NCI-H2171 treated with DMSO at 0.1 percent for 48 hours (cell line): ENCODE measurements at places on chromosomes 2 and 18.
A peak's percentile ranks its signal among the peaks of the same experiment; 100 is the strongest.

- DNase-seq = no peak
Measured at GRCh38 chr2:164073101-164074074, 337.6 kb upstream of the FIGN start.

- DNase-seq = no peak
Measured at GRCh38 chr18:42784632-42785031, 330.9 kb downstream of the RIT2 start.

- no peak for DNase-seq
Measured at GRCh38 chr2:3405876-3406275, 26.4 kb downstream of the TRAPPC12 start.

DNA sequence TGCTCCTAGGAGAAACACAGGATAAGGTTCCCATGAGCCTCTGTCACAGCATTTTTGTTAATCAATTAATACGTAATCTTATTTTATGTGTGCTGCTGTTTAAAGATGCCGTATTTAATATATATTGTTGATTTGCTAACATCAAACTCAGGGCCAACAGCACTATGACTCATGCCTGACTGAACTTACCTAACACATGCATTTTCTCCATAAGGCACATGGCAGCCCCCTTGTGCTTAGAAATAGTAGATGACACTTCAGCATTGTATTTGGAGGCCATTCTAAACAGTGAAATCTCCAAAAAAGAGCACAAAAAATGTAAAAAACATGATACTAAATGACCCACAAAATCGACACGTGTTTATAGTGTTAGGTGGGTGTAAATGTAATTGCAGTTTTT, 314.8 kb downstream of the MYCN start:
- DNase-seq = no peak

GRCh38 chr2:168583710-168584521, 127.8 kb downstream of the CERS6 start:
- DNase-seq = peak; percentile 58

DNA sequence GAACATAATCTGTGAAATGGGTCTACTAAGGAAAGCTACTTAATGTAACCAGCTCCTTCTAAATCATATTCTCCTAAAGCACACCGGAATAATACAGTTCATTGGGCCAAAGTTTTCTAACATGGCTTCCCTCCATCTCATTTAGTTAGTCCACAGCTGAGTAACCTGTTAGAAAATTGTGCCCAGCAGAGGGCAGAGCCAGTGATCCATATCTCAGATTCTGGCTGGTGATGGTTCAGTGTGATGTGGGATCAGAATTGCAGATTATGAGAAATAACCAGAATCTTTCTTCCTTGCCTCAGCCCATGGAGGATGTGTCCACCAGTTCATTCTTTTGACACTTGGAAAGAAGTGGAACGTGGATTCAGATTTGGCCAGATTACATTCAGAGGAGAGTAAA, 9.4 kb upstream of the CTLA4 start:
- no peak for DNase-seq

GRCh38 chr18:59744271-59744721, 47.1 kb upstream of the CCBE1 start:
- no peak for DNase-seq

- no peak for DNase-seq
Measured at GRCh38 chr2:119673796-119674195, 5.2 kb upstream of the TMEM177 start.

DNA sequence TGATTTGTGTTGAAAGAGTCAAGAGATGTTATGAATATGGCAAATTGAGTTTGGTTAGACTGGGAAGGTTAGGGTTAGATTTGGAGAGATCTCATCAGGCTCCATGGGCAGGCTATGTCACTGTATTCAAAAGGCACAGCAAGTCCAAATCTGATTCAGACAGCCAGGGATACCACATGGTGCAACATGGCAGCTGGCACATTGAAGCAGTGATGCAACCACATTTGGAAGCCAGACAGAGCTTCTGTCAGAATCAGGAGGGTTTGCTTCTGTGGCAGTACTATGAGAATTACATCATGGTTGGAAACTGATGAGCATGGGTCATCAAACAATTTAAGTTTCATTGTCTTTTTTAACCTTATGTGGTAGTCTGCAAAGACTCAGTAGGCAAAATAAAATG, 772.2 kb downstream of the SUCLG1 start:
- no peak for DNase-seq

- DNase-seq = no peak
Measured at GRCh38 chr2:8884812-8885211, 47.4 kb upstream of the KIDINS220 start.

DNA sequence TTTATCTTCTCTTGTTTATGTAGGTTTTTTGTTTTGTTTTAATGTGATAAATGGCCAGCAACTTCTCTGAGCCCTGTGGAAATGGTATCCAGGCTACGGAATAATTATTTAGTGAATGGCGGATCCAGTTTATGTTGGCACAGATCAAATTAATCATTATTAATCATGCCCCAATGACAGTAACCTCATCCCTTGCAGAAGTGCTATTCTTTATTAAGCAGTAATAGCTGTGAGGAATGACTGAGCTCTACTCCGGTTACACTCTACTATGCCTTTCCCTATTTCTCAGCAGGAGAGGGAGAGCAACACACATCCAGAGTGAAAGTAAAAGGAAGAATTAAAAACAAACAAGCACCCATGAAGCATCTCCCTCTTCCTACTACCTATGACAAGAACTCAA, 84.8 kb downstream of the SETBP1 start:
- DNase-seq = peak; percentile 47

DNA sequence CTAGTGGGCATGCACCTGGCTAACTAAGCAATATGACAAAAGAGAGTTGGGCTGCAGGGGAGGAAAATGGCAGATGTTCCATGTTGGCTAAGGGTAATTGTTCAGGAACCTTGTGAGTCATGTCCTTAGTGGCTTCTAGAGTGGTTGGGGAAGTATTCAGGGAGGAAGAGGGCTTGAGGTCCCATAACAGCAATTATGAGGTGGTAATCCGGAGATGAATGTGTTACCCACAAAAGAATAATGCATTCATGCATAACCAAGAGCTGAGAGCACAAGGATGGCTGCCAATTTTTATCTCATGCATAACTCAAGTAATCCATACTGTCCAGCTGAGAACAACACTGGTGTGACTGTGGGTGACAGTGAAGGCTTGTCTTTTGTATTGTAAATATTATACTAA, 42.9 kb downstream of the TMEFF2 start:
- peak; percentile 47 for DNase-seq

DNA sequence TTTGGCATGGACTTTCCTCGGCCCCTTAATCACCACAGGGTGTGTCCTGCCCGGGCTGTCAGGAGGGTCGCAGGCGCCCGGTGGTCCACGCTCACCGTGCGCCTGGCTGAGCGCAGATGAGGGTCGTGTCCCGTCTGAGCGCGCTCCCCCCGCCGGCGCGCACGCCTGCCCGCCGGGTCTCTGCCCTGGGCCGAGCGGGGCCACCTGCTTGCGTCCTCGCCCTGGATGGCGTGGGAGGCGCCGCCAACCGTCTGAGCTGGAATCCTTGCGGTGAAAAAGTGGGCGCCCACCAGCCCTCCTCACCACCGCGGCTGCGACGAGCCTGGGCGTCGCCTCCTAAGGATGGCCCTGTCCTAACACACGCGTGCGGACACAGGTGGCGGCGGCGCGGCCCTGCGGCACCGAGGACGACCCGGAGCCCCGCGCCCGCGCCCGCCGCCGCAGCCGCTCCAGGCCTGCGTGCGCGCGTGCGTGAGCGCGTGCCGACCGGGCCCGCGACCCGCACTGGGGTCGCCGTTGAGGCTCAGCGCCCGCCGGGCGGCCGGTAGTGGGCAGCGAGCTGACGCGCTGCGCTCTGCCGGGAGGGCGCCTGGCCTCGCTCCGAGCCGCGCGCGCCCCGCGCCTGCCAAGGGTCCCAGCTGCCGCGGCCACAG, 126.6 kb downstream of the ARHGEF4 start:
- no peak for DNase-seq

- DNase-seq = no peak
Measured at GRCh38 chr2:172437419-172438341, 10.3 kb downstream of the ITGA6 start.

DNA sequence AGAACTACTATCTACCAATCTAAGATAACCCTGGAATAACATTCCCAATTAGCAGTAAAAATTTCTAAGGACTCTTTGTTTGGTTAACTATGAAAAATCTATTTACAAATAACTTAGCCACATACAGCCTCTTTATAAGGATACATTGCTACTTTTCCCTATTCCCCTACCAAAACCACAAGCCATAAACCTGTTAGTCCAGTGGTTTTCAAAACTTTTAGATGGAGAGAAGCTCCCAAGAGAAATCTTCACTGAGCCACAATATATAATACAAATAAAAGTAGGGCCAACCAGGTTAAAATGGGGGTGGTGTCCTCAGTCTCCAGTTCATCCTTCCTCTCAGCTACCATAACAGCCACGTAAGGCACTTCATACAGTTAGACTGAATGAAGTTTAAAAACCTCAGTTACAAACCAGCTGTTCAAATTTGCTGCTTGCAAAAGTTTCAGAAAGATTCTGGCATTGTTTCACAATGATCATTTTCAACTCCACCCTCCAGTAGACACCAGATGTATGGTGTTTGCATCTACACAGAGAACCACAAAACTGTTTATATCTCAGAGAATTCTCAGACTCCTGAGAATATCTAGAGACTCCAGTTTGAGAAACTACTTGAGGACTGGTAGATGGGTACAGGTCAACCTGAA, 26.0 kb downstream of the SOS1 start:
- no peak for DNase-seq

DNA sequence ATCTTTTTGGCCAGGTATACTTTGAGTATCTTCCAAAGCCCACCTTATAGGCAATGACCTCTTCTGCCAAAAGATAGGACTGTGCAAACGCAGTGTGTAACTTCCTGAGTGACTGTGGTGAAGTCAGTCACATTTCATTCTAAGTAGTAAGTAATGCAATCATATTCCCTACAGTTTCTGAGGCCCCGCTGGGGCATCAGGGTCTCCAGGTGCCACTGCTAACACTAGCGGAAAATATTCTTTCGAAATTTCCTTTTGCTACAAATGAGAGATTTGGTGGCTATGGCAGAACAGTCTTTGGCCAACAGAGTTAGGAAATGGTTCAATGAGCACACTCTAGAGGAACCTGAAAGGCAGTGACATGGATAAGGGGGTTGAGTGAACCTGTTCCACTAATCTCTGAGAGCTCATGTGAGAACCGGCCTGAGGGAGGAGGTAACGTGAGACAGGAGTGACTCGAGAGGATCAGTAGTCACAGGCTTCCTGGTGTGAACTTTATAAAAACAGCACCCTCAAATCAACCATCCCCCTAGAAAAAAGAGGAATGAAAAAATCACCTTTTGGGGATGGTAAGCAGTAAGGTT, 102.6 kb upstream of the LPIN2 start:
- DNase-seq = no peak

- DNase-seq = peak; percentile 47
Measured at GRCh38 chr2:142515493-142515892, 362.0 kb upstream of the KYNU start.

GRCh38 chr2:175690113-175690837, 311.8 kb downstream of the LNPK start:
- peak; percentile 54 for DNase-seq

GRCh38 chr18:59357928-59358327, 1.1 kb downstream of the LMAN1 start:
- DNase-seq = no peak

GRCh38 chr2:240655931-240656886, 26.5 kb downstream of the AQP12B start:
- no peak for DNase-seq

GRCh38 chr2:233867993-233868532, at the start of gene MSL3B:
Gene MSL3B, minus strand, starts transcription at chr2:233868386.
- peak; percentile 63 for DNase-seq

DNA sequence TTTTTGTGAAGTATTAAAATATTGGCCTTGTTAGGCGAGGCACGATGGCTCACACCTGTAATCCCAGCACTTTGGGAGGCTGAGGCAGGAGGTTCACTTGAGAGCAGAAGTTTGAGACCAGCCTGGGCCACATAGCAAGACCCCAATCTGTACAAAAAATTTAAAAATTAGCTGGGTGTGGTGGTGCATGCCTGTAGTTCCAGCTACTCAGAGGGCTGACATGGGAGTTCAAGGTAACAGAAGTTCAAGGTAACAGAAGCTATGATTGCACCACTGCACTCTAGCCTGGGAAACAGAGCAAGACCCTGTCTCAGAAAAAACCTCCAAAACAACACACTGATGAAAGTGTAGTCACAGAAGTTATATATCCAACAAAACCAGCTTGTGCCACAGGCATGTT, 39.8 kb downstream of the IMPA2 start:
- no peak for DNase-seq

DNA sequence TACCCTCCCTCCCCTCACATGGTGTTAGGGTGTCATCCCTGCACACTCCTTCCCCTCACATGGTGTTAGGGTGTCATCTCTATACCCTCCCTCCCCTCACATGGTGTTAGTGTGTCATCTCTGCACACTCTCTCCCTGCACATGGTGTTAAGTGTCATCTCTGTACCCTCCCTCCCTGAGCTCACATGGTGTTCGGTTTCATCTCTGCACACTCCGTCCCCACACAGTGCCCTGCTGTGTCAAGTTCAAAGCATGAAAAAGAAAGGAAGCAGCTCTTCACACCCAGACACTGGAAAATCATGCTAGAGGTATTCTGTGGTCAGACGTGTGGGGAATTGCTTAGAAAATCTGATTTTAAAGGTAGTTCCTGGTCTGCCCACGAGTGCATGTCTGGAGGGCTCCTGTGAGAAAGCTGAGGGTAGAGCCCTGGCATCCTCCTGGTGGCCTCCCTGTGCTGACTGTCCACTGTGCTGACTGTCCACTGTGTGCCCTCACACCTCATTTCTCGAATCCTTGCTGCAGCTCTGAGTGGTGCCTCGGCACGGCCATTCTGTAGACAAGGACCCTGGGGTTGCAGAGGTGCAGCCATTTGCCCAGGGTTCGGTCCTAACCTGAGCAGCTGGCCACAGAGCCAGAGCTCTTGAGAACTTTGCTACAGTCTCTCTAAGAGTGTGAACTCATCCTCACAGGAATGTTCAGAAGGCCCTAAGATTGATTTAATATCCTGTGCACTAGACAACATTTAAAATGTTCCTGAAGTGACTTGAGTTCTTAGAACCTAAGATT, 69.1 kb upstream of the NFATC1 start:
- peak; percentile 5 for DNase-seq

DNA sequence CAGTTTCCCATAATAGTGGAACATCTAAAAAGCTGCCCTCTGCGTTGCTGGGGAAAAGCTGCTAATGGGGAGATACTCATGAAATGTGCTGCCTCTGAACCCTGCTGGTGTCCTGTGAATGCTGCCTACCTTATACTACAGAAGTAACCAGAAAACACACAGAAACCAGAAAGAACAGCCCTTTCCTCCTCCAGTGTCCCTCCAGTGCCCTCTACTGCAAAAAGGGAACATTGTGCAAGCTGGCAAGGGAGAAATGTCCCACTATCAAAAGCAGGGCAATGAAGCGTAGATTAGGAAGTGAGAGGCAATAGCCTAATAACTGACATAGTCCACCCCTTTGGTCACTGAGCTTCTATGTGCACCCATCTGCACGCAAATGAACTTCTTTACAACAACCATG, 162.7 kb upstream of the ETAA1 start:
- DNase-seq = peak; percentile 23

DNA sequence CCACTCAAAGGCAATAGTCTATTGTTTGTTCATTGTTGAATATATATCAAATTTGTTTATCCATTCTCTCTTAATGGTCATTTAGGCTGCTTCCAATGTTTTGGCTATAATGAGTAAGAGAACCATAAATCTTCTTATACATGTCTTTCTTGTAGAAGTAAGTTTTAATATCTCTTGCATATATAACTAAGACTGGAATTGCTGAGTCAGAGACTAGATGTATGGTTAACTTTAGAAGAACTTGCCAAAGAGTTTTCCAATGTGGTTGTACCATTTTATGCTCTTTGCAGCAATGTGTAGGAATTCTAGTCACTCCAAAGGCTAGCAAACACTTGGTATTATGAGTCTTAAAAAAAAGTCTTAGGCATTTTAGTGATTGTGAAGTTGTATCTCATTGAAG, 610.0 kb upstream of the GCFC2 start:
- DNase-seq = no peak
